Chondrocyte (in vitro differentiated cells): ENCODE measurements at places on chromosomes 6 and 20. TPM values are rescaled to one million over a fixed set of nuclear protein-coding genes. Genes with fewer than 3 reads are reported as not detected.

SLC16A10 gene
- total RNA-seq: 0.02 TPM in 1 of 3 replicates, not detected in the others

- no peak for DNase-seq
Observed at GRCh38 chr6:143003676-143004075, 57.0 kb upstream of the AIG1 start.

GRCh38 chr6:26215585-26216358, 128.5 kb downstream of the HFE start:
- no peak for DNase-seq

DNA sequence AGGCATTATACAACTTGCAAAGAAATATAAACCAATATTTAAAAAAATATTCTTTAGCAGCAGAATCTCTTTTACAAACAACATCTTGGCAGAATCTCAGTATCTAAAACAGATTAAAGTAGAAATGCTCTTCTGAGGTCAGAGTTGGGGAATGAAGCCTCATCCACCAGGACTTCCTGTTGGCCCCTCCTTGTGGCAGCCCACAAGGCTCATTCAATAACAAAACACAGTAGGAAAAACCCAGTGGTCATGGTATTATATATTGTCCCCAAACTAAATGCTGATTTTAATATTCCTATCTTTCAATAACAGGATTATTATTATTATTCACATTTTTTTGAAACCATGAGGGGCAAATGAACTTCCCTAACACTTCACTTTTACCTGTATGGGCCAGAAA, 368.6 kb downstream of the BTBD9 start:
- DNase-seq: no peak

DNA sequence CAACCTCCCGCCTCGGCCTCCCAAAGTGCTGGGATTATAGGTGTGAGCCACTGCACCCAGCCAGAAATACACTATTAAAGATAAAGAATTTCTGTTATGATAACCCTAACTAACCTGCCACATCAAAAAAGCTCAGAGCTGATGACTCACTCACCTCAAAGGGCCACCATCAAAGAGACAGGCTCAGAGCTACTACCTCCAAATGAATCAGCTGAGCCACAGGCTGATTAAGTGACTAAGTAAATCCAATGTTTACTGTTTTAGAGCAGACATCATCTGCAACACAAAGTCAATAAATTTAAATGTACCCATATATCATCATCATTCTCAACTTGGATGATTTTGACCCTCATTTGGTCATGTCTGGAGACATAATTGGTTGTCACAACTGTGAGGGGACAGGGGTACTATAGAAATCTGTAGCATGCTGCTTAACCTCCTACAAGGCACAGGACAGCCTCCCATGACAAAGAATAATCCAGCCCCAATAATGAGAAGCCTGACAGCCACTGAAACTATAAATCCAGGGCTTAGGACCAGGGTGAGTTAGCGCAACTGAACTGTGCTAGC, 106.5 kb downstream of the ATP9A start:
- DNase-seq: no peak

GJA1 gene
- 194 to 296 TPM (median 295 TPM) in 3 replicates for total RNA-seq

DNA sequence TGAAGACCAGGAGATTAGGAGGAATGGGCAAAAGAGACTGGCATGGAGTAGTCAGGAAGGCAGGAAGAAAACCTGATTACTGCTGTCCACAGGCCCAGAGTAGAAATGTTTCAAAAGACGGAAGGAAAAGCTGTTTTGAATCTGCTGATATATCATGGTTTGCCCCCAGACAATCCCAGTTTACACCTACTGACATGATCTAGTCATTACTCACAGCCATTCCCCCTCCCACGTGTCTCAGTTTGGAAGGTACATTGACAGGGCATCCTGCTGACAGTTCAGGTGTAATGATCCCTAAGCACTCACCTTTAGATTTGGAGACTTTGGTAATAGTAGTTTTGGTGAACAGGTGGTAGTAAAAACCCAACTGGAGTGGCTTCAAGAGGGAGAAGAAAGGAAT, 9.8 kb upstream of the TXNDC5 start:
- no peak for DNase-seq

- DNase-seq: no peak
Observed at GRCh38 chr6:30264743-30265142, 51.5 kb upstream of the TRIM26 start.

GRCh38 chr6:38570750-38571149, 69.0 kb downstream of the BTBD9 start:
- DNase-seq: no peak

DNA sequence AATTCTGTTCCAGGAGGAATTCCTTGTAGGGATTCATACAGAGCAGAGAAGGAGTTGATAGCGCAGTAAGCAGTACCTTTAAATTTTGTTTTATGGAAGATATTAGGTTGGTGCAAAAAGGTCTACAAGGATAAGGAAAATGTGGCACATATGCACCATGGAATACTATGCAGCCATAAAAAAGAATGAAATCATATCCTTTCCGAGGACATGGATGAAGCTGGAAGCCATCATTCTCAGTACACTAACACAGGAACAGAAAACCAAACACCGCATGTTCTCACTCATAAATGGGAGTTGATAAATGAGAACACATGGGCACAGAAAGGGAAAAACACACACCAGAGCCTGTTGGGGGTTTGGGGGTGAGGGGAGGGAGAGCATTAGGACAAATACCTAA, 37.4 kb upstream of the TXLNB start:
- DNase-seq: no peak

DNA sequence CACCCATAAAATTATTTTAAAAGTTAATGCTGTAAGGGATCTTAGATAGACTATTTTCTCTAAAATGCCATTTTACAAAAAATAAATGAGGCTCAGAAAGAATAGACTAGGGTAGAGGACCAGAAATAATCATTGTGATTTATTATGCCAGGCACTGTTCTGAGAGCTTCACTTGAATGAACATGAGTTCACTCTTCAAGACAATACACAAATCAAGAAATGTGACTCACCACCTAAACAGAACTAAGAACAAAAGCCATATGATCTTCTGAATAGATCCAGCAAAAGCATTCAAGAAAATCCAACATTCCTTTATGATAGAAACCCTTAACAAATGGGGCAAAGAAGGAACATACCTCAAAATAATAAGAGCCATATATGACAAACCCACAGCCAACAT, 582.0 kb downstream of the PKHD1 start:
- no peak for DNase-seq

DNA sequence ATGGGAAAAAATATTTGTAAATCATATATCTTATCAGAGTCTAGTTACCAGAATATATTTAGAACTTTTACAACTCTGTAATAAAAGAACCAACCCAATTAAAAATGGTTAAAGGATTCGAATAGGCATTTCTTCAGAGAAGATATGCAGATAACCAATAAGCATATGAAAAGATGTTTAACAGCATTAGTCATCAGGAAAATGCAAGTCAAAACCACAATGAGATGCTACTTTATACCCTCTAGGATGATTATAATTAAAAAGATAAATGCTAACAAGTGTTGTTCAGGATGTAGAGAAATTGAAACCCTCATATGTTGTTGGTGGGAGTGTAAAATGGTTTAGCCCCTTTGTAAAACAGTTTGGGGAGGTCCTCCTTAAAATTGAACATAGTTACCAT, 94.1 kb downstream of the LRRC1 start:
- DNase-seq: no peak

- DNase-seq: no peak
Observed at GRCh38 chr6:28537065-28537464, 11.4 kb downstream of the GPX5 start.

GRCh38 chr20:1973601-1974440, 20.0 kb downstream of the PDYN start:
- DNase-seq: no peak

GRCh38 chr6:72769459-72770125, 147.7 kb downstream of the KCNQ5 start:
- no peak for DNase-seq

DNA sequence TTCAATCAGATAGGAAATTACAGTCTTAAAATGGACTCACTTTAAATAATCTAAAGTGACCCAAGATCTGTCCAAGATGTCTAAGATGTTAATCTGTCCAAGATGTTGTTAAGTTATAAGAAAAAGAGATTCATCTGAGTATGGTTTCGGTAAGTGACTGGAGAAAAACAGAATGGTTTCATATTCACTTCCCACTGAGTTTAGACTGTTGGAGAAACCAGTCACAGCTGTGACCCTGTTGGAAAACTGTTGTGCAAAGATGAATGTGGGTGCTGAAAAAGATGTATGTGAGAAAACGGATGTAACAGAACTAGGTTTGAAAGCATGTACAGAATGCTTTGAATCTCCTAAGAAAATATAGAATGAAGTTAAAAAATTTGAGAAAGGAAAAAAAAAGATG, 325.9 kb downstream of the COL12A1 start:
- DNase-seq: no peak

DNA sequence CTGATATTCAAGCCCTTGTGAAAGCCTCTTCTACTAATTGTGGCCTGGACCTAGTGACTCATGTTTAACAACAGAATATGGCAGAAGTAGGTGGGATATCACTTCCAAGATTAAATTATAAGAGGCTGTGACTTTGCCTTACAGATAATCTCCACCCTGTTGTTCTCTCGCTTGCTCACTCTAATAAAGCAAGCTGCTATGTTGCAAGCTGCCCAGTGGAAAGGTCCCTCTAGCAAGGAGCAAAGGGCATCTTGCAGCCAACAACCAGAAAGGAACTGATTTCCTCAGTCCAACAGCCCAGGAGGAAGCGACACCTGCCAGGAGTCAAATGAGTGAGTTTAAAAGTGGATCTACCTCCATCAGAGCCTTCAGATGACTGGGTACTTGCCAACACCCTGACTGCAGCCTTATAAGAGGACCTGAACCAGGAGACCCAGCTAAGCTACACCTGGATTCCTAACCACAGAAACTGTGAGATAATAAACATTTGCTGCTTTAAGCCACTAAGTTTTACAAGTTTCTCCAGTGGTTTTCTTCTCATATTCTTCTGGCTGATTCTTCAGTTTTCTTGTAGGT, 112.6 kb downstream of the FRK start:
- DNase-seq: no peak

SCRT2 gene
- not detected in 3 replicates for total RNA-seq

- no peak for DNase-seq
Observed at GRCh38 chr6:157054531-157054979, 268.8 kb downstream of the TMEM242 start.

- DNase-seq: no peak
Observed at GRCh38 chr6:11260249-11261038, 28.0 kb upstream of the NEDD9 start.

DNA sequence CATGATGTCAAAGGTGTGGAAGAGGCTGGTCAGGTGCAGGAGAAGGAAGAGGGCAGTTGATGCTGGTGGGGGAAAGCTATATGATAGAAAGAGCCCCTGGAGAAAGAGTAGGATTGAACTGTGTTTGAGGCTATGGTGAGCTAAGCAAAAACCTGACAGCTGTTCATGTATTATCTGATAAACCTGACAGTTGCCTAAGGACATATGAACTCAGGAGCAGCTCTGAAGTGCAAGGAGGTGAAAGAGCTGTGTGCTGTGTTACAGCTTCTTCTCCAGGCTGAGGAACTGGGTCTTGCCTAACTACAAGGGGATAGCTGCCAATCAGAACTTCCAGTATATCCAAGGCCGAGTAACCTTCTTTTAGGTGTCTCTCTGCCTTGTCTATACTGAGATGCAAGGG, 81.8 kb downstream of the LCA5 start:
- no peak for DNase-seq

GRCh38 chr20:31966991-31967655, 828 bp upstream of the XKR7 start:
- DNase-seq: no peak
